ENCODE measurements at places on chromosomes 1 and 21. TPM values are rescaled to one million over a fixed set of nuclear protein-coding genes. Genes with fewer than 3 reads are reported as not detected.

- H3K27ac ChIP-seq = no peak overlapping the region
- no peaks in the 10 kb centered on the region for H3K27me3 ChIP-seq
- no peak overlapping the region for H3K4me3 ChIP-seq
- no peak for DNase-seq
- H3K36me3 ChIP-seq = peaks cover 31% of the 10 kb centered on the region
Observed at GRCh38 chr1:241507189-241507863, 12.2 kb downstream of the FH start.

DNA sequence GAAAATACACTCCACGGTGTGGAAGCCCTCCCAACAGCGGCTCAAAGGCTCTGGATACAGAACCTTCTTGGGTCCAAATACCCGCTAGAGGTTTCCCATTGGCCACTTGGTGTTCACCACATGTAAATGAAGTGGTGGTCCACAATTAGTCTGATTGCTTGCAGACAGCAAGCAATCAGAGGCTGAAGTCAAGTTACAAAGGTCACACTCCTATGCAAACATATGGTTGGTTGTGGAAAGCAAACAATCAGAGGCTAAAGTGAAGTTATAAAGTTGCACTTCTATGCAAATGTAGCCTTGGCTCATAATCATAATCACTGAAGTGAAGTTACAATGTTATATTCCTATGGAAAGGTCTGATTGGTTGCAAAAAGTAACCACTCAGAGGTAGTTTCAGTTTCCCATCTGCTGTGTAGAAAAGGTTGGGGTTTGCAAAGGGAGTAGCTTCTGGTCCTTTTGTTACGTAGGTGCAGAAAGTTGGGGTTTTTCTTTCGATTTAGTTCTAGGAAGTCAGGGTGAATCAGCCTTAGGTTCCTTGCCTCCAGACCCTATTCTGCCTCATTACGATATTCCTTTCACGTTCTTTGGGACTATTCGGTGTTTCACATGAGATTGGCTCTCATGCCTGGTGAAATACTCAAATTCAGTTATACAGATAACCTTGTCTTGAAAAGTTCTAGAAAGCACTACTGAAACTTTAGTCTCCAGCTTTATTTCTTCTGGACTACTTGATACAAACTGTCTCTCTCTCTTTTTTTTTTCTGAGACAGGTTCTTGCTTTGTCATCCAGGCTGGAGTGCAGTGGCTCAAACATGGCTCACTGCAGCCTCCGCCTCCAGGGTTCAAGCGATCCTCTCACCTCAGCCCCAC, 36.7 kb upstream of the MTF2 start:
- DNase-seq = peak; percentile 36
- no peaks in the 10 kb centered on the region for H3K27me3 ChIP-seq
- peak overlapping the region; percentile 95 for H3K27ac ChIP-seq
- peaks cover 22% of the 10 kb centered on the region for H3K4me1 ChIP-seq
- no peaks in the 10 kb centered on the region for H3K36me3 ChIP-seq

GSTM5 gene
- not detected for total RNA-seq

GRCh38 chr1:19083081-19083480, 126.6 kb upstream of the IFFO2 start:
- peak overlapping the region; percentile 50 for H3K27ac ChIP-seq
- H3K4me3 ChIP-seq = no peak overlapping the region
- H3K36me3 ChIP-seq = peaks cover 33% of the 10 kb centered on the region
- H3K27me3 ChIP-seq = no peaks in the 10 kb centered on the region
- DNase-seq = no peak

EYA3 gene
- 27.3 TPM for total RNA-seq

DNA sequence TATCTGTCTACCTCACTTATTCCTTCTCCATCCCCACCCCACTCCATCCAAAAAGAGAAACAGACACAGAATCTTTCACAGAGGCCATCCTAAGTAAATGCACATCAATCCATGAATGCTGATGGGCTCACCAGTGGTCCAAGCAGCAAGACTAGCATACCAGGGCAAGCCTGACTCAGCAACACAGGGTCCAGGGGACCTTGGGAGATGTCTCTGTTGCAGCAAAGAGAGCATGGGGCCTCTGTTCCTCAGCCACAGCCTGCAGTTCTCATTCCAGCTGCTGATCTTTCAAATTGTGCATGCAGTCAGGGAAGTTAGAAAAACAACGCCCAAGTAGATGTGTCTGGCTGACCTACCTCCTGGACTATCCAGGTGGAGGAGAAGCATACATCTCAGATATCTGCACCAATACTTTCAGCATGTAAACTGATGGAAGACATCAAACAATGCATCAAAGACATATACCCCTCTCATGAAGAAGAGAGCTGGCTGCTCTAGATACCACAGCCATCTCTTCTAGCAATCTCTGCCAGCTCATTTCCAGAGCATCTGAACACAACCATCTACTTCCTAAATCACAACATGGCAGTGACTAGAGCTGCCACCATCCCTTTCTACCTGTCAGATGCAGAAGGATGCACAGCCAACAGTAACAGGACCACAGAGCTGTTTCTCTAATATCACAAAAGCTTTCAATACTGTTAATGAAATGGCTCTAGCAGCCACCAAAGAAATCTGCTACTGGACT, 54.5 kb downstream of the CD34 start:
- peaks cover 32% of the 10 kb centered on the region for H3K36me3 ChIP-seq
- DNase-seq = no peak
- no peaks in the 10 kb centered on the region for H3K27me3 ChIP-seq
- H3K4me1 ChIP-seq = peaks cover 46% of the 10 kb centered on the region

MCOLN2 gene
- 18.8 TPM for total RNA-seq

- no peak overlapping the region for H3K27ac ChIP-seq
- H3K4me1 ChIP-seq = no peaks in the 10 kb centered on the region
- H3K36me3 ChIP-seq = no peaks in the 10 kb centered on the region
- H3K4me3 ChIP-seq = no peak overlapping the region
- DNase-seq = no peak
Observed at GRCh38 chr1:57819893-57820292, 396.0 kb upstream of the DAB1 start.

GRCh38 chr1:167592475-167592874, 37.6 kb upstream of the RCSD1 start:
- no peaks in the 10 kb centered on the region for H3K36me3 ChIP-seq
- H3K27ac ChIP-seq = no peak overlapping the region
- H3K27me3 ChIP-seq = no peaks in the 10 kb centered on the region
- H3K4me3 ChIP-seq = no peak overlapping the region
- no peak for DNase-seq

- no peaks in the 10 kb centered on the region for H3K36me3 ChIP-seq
- no peaks in the 10 kb centered on the region for H3K4me1 ChIP-seq
- H3K27me3 ChIP-seq = peaks cover 10% of the 10 kb centered on the region
- no peak overlapping the region for H3K27ac ChIP-seq
- no peak for DNase-seq
- no peak overlapping the region for H3K4me3 ChIP-seq
Observed at GRCh38 chr1:38166461-38166860, 119.9 kb upstream of the POU3F1 start.

DNA sequence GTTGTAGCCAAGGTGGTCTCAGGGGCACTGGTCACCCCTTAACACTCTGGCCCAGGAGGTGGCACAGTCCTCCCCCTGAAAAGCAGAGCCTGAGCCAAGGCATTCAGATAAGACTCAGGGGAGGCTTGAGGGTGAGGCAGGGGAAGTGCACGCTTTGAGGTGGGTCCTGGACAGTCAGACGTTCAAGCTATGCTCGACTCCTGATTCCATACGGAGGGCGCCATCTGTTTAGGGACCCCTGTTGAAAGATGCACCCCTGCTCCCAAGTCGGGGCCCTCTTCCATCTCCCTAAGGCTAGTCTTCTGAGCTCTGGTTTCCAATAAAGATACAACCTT, 12.9 kb upstream of the CHI3L1 start:
- no peaks in the 10 kb centered on the region for H3K36me3 ChIP-seq
- no peak overlapping the region for H3K4me3 ChIP-seq
- H3K27ac ChIP-seq = no peak overlapping the region
- H3K27me3 ChIP-seq = peaks cover 12% of the 10 kb centered on the region

ITGB2 gene
- total RNA-seq = 452 TPM

DNA sequence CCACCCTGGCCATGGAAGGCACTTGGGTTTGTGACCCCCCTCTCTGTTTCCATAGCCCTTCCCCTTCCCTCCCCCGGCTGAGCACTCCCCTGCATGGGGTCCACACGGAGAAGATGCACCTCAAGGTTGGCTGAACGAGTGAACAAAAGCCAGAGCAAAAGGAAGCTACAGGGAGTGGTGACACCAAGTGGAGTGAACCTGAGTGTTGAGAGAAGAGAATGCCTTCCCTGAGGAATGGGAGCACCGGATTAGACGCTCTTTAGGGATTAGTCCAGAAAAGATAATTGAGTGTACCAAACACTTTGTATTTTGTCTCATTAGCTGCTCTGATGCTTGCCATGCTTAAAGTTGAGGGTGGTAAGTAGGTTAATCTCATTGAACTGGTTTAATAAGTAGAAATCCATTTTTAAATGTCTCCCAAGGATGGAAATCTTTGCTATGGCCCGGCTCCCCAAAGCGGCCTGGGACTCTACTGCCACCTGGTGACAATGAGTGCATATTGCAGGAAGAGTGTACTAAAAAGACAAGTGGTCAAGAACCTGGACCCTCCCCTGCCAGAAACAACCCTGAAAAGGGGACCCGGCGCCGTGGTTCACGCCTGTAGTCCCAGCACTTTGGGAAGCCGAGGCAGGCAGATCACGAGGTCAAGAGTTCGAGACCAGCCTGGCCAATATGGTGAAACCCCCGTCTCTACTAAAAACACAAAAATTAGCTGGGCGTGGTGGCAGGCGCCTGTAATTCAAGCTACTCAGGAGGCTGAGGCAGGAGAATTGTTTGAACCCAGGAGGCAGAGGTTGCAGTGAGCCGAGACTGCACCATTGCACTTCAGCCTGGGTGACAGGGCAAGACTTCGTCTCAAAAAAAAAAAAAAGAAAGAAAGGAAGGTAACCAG, 150.6 kb upstream of the ZC3H12A start:
- no peak overlapping the region for H3K4me3 ChIP-seq
- no peak overlapping the region for H3K27ac ChIP-seq
- no peak for DNase-seq
- H3K4me1 ChIP-seq = peaks cover under 1% of the 10 kb centered on the region
- no peaks in the 10 kb centered on the region for H3K36me3 ChIP-seq

- H3K4me1 ChIP-seq = peaks cover 2% of the 10 kb centered on the region
- no peaks in the 10 kb centered on the region for H3K27me3 ChIP-seq
- no peak for DNase-seq
- H3K27ac ChIP-seq = peak overlapping the region; percentile 45
- no peak overlapping the region for H3K4me3 ChIP-seq
Observed at GRCh38 chr1:2312160-2312514, 79.2 kb downstream of the MORN1 start.

SPATA45 gene
- total RNA-seq = not detected

DNA sequence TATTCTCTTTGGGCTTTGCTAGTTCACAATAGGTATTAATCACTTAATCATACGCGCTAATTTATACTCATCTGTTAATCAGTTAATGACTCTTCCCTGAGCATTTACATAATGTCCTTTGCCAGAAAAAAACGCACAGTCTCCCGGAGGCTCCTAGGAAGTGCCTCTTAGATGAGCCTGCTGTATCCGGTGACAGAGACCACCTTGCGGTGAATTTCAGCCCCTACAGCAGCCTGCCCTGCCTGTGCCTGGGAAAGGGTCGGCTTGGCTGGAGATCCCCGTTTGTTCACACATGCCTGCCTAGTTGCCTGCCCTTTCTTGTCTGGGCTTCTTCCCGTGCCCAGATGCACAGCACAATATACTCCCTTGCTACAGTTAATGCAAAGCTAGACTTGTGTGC, 152.9 kb downstream of the ZBTB18 start:
- no peaks in the 10 kb centered on the region for H3K4me1 ChIP-seq
- H3K27ac ChIP-seq = no peak overlapping the region
- no peaks in the 10 kb centered on the region for H3K36me3 ChIP-seq
- peaks cover 5% of the 10 kb centered on the region for H3K27me3 ChIP-seq
- DNase-seq = no peak

- H3K36me3 ChIP-seq = no peaks in the 10 kb centered on the region
- H3K27me3 ChIP-seq = no peaks in the 10 kb centered on the region
- H3K4me1 ChIP-seq = no peaks in the 10 kb centered on the region
- no peak overlapping the region for H3K27ac ChIP-seq
- no peak overlapping the region for H3K4me3 ChIP-seq
Observed at GRCh38 chr1:57440096-57440495, 16.2 kb upstream of the DAB1 start.

DNA sequence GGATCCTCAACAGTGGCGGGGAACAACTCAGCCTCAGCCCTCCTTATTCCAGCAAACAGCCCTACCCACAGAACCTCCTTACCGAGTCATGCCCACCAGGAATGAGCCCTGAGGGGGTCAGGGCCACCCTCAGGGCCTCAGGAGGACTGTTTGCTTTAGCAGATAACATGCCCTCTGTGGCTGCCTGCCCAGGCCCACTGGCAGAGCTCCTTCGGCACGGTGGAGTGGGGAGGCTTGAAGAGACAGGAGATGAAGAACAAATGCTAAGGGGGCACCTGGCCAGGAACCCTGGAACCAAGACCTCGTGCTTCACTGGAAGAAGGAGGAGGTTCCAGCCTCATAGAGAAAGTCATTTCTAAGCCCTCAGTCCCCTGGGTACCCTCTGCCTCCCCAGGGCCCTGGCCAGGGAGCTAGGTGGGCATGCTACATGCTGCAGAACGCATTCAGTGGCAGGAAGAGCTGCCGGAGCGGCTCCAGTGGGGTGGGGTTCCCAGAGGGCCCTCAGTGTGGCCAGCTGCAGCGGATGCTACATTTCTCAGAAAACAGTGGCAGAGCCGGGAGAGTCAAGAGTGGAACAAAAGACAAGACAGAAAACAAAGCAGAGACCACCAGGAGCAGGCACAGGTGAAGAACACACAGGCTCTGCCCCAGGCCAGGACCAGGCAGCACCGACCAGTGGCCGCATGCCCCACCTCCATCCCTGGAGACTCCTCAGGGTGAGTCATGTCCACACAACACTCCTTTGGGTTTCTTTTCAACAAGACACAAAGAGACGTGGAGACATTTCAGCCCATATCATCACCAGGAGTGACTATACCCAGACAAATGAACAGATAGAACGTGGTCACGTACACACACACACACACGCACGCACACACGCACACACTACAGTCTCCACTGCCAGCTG, 39.8 kb downstream of the RIMS3 start:
- no peak overlapping the region for H3K4me3 ChIP-seq
- DNase-seq = no peak
- H3K27ac ChIP-seq = peak overlapping the region; percentile 4
- H3K4me1 ChIP-seq = peaks cover 35% of the 10 kb centered on the region
- H3K36me3 ChIP-seq = peaks cover 4% of the 10 kb centered on the region
